CD4-positive, CD25-positive, alpha-beta regulatory T cell (primary cell): ENCODE measurements at places on chromosomes 2 and 18. TPM values are rescaled to one million over a fixed set of nuclear protein-coding genes. Genes with fewer than 3 reads are reported as not detected.

Gene RAB17
- total RNA-seq, result not detected

GRCh38 chr18:3511980-3512379, 62.0 kb downstream of the TGIF1 start:
- no peak overlapping the region for H3K4me3 ChIP-seq
- peak; percentile 35 for DNase-seq
- no peak overlapping the region for H3K27ac ChIP-seq
- no peaks in the 10 kb centered on the region for H3K27me3 ChIP-seq

GRCh38 chr2:148132412-148132811, 111.5 kb downstream of the MBD5 start:
- H3K27ac ChIP-seq, result no peak overlapping the region
- no peak for DNase-seq
- H3K27me3 ChIP-seq, result no peaks in the 10 kb centered on the region
- no peaks in the 10 kb centered on the region for H3K4me1 ChIP-seq
- H3K36me3 ChIP-seq, result no peaks in the 10 kb centered on the region

DNA sequence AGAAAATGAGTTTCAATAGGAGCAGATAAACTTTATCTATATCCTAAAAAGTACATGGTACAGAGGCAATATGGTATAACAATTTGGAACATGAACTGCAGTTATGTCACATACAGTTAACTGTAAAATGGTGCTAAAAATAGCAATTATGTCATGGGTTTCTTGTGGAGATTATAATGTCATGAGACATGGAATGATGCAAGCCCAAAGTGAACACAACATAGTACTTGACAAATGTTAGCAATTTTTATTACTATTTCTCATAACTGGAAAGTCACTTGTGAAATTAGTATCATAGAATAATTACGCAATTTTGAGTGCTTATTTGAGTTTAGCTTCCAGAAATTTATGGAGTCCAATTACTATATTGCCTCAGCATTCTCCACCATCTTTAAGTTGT, 1263.4 kb downstream of the DSC3 start:
- H3K36me3 ChIP-seq, result no peaks in the 10 kb centered on the region
- no peaks in the 10 kb centered on the region for H3K27me3 ChIP-seq
- H3K4me3 ChIP-seq, result no peak overlapping the region
- DNase-seq, result no peak

Gene PRSS56
- not detected for total RNA-seq

Gene SATB2
- not detected for total RNA-seq

DNA sequence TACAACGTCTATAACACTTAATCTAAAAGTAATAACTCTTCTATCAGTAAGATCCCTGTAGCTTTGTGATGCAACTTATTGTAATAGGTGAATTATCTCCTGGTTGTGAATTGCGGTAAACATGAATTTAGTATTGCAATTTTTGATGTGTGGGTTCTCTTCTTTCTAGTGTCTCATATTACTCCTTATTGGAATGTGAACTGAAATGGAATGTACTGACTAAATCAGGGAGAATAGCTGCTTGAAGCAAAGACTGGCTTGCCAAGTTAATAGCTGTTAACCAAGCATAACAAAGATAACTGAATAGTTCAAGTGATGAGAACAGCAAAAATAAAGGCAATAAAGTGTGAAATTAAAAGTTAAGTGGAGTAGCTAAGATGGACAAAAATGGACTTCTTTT, 60.5 kb upstream of the TFPI start:
- H3K4me1 ChIP-seq, result no peaks in the 10 kb centered on the region
- H3K27ac ChIP-seq, result no peak overlapping the region
- H3K36me3 ChIP-seq, result no peaks in the 10 kb centered on the region
- H3K27me3 ChIP-seq, result no peaks in the 10 kb centered on the region
- no peak overlapping the region for H3K4me3 ChIP-seq

GRCh38 chr2:59935005-59935404, 618.4 kb downstream of the BCL11A start:
- no peaks in the 10 kb centered on the region for H3K27me3 ChIP-seq
- no peak overlapping the region for H3K27ac ChIP-seq
- no peak for DNase-seq
- H3K4me3 ChIP-seq, result no peak overlapping the region
- no peaks in the 10 kb centered on the region for H3K36me3 ChIP-seq

DNA sequence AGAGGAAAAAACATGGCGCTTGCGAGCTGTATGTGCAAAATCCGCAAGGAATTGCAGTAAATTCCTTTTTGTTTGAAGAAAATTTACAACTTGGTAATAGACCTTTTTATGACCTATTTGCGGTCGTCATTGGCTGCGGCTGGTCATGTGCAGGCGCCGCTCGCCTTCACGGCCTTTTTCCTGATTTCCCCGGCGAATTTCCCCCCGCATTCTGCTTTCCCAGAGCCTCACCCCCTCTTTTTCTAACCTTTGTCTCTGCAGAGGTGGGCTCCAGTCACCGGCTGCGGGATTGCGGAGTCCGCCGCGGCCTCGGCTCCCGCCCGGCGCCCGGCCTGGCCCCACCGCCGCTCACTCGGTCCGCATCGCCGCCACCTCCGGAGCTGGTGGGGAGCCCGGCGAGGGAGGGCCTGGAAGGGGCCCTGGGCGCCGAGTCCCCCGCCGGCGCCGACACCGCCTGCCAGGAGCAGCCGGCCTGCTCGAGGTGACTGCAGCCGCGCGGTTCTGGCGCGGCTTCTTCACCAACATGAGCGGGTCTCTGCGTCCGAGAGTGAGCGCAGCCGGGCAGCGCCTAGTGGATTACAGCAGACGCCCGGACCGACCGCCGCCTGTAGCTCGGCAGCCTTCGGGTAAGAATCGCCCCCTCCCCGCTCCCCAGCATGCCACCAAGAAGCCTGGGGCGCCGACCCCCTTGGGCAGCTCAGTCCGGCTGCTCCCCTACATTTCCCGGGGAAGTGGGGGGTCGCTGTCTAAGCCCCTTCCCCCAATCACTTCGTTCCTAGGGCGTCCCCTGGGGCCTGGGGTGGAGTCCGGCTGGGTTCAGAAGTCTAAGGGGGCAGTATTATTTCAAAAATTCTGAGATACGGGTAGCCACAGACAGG, 7.1 kb downstream of the HOXD8 start:
- peaks cover 71% of the 10 kb centered on the region for H3K27me3 ChIP-seq
- H3K36me3 ChIP-seq, result no peaks in the 10 kb centered on the region
- peaks cover 39% of the 10 kb centered on the region for H3K4me1 ChIP-seq
- no peak for DNase-seq

- no peaks in the 10 kb centered on the region for H3K36me3 ChIP-seq
- no peak for DNase-seq
- no peak overlapping the region for H3K27ac ChIP-seq
- H3K4me1 ChIP-seq, result no peaks in the 10 kb centered on the region
Measured at GRCh38 chr2:97878865-97879264, 116.9 kb downstream of the TMEM131 start.

DNA sequence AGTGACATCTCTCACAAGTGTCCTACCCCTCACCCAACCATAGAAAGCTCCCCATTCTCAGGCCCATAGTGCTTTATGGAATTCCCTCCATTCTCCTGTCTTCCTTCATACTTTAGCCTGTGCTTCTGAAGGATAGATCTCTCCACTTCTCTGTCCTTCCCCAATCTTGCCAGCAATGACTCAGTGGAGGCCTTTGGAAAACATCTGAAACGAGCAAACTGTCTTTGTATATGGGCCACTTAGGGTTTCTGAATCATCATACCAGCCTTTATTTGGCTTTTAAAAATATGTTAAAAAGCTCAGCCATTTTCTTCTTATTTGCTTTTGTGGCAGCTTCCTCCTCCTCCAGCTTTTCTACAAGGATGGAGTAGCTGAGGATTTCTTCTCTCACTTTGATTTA, 65.6 kb upstream of the ZNF385B start:
- no peaks in the 10 kb centered on the region for H3K36me3 ChIP-seq
- no peak for DNase-seq
- H3K27ac ChIP-seq, result no peak overlapping the region
- H3K4me3 ChIP-seq, result no peak overlapping the region
- no peaks in the 10 kb centered on the region for H3K27me3 ChIP-seq
- no peaks in the 10 kb centered on the region for H3K4me1 ChIP-seq

DNA sequence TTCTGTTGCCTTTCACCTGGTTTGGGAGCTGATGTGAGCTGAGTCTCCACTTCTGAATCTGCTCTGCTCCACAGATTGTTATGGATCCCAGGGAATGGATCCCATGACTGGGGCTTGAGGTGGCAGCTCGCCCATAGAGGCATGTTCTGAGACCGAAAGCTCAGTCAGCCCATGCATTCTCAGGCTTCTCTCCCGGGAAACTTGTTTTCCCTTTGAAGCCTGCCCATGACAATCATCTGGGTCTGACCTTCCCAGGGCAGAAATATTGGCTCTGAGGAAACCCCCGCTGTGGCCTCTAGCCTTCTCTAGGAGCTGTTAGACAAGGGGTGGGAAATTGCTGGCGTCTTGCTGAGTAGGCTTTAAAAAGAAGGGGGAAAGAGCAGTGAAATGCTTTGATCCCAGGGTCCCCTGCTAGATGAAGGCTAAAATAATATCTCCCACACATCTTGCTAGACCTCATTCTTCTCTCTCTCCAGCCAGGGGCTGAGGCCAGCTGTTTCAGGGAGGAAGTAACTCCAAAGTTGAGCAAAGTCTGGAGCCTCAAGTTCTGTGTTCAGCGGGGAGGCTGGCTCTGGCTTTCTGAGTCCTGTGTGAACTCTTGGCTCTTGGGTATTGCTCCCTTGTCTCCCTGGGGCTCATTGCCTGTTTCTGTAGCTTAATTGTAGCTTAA, 2.0 kb downstream of the VAMP8 start:
- peak overlapping the region; percentile 86 for H3K4me3 ChIP-seq
- H3K4me1 ChIP-seq, result peaks cover 35% of the 10 kb centered on the region
- DNase-seq, result no peak
- H3K27me3 ChIP-seq, result no peaks in the 10 kb centered on the region
- peak overlapping the region; percentile 70 for H3K27ac ChIP-seq
- H3K36me3 ChIP-seq, result peaks cover 13% of the 10 kb centered on the region

Gene FNDC4
- total RNA-seq, result 0.39 TPM

- H3K27ac ChIP-seq, result no peak overlapping the region
- no peaks in the 10 kb centered on the region for H3K36me3 ChIP-seq
- H3K4me3 ChIP-seq, result no peak overlapping the region
- no peak for DNase-seq
Measured at GRCh38 chr18:35549564-35549963, 32.0 kb upstream of the GALNT1 start.

Gene TUBA4B
- total RNA-seq, result not detected

DNA sequence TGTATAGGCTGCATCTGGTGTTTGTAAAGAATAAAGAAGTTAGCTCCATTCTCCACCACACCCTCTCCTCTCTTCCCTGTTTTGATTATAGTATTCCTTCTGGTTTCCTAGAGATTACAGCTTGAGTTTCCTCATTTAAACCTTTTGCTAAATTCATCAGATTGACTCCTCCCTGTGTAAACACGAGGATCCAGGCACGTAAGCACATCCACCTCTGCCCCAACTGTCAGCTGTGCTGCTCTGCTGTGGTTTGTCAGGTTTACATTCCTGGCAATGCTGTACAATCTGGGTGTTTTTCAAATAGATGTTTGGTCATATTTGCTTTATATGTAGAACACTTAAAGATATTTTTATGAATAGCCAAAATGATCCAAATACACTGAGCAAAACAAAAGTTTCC, 302.8 kb downstream of the PTGR3 start:
- H3K36me3 ChIP-seq, result no peaks in the 10 kb centered on the region
- no peak overlapping the region for H3K4me3 ChIP-seq
- no peak overlapping the region for H3K27ac ChIP-seq
- no peaks in the 10 kb centered on the region for H3K27me3 ChIP-seq

GRCh38 chr18:76405681-76406356, 89.2 kb downstream of the ZNF516 start:
- H3K4me1 ChIP-seq, result no peaks in the 10 kb centered on the region
- H3K4me3 ChIP-seq, result no peak overlapping the region
- no peak for DNase-seq
- H3K27me3 ChIP-seq, result no peaks in the 10 kb centered on the region
- H3K36me3 ChIP-seq, result no peaks in the 10 kb centered on the region
- no peak overlapping the region for H3K27ac ChIP-seq

GRCh38 chr2:205580212-205580987, 101.9 kb upstream of the NRP2 start:
- H3K4me1 ChIP-seq, result no peaks in the 10 kb centered on the region
- no peaks in the 10 kb centered on the region for H3K27me3 ChIP-seq
- no peak overlapping the region for H3K4me3 ChIP-seq
- no peak overlapping the region for H3K27ac ChIP-seq
- no peak for DNase-seq
- H3K36me3 ChIP-seq, result no peaks in the 10 kb centered on the region

GRCh38 chr2:63131196-63131595, 80.6 kb downstream of the OTX1 start:
- DNase-seq, result no peak
- no peak overlapping the region for H3K27ac ChIP-seq
- H3K27me3 ChIP-seq, result no peaks in the 10 kb centered on the region
- no peaks in the 10 kb centered on the region for H3K4me1 ChIP-seq
- H3K4me3 ChIP-seq, result no peak overlapping the region
- H3K36me3 ChIP-seq, result no peaks in the 10 kb centered on the region

GRCh38 chr18:49817947-49818346, 4.6 kb upstream of the ACAA2 start:
- H3K4me1 ChIP-seq, result peaks cover 54% of the 10 kb centered on the region
- no peak for DNase-seq
- no peak overlapping the region for H3K27ac ChIP-seq

DNA sequence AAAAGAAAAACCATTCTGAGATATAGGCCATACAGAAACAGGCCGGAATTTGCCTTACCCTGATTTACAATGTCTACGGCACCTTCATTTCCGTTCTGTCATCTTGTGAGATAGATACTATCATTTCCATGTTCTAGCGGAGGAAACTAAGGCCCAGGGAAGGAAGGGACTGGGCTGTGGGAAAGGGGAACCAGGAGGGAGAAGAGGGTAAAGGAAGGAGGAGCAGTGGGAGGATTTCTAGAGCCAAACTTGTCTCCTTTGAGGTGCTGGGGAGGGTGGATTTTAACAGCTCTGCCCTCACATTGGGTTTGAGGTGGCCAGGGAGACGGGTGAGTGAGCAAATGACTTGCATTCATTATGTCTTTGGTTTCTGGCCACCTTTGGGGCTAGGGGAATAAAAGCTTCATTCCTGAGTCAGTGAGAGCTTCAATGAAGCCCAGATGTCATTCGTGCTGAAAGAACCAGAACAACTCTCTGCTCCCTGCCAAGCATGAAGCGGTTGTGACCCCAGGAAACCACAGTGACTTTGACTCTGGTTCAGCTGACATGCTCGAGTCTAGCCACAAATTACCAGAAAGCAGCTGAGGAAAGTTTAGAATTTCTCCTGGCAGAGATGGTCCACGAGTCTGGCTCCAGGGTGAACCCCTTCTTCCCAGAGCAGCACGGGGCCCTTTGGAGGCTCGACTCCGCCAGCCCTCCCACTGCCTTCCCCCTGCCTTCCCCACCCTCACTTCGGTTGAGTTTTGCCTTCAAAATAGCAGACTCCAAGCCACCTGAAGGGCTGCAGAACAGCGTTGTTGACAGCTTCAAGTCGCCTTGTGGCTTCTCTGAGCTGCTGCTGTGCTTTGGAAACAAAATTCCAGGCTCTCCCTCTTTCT, 3.8 kb downstream of the ACTG2 start:
- no peaks in the 10 kb centered on the region for H3K4me1 ChIP-seq
- DNase-seq, result no peak
- H3K27me3 ChIP-seq, result no peaks in the 10 kb centered on the region
- peak overlapping the region; percentile 7 for H3K4me3 ChIP-seq

- H3K4me3 ChIP-seq, result no peak overlapping the region
- H3K4me1 ChIP-seq, result no peaks in the 10 kb centered on the region
- H3K27ac ChIP-seq, result no peak overlapping the region
Measured at GRCh38 chr18:13036622-13037320, 45.6 kb downstream of the CEP192 start.

Gene SULT1C4
- 0.62 TPM for total RNA-seq
